ENCODE measurements at places on chromosomes 3 and 15.

GRCh38 chr15:48388910-48389309 lies 57.7 kb downstream of the DUT start:
- no peak for DNase-seq

DNA sequence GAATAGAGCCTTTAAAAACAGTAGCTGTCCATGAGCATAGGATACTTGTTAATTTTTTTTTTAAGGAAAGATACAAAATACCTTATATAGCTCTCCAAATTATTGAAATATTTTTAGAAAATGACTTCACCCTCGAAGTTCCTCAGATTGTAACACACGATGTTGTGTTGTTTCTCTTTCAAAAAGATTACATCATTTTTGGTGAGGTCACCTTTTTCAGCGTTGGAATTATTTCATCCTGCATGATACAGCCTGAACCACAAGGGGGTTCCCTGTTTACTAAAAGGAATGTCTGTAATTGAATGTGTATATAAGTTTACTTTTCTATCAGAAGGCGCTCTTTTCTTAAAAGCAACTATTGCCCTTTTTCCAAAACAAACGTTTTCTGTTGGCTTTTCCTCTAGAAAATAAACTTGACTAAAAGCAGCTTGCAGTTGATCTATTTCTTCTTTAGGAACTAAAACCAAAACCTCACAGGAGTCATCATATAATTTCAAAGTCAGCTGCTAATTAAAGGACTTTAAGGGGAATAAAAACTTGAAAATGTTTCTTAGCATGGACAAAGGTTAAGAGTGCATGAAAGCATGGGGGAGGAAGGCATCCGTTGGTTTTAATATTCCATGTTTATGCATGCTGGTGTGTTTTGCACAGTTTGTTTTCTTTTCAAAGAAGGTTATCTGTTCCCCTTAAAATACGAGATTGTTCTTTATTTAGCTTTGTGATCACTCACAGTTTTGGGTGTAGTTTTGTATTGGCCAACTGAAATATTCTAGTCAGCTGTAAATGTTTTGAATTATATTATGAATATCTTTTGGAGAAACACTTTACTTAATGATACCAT lies 29.4 kb downstream of the LYSMD4 start:
- peak; percentile 31 for DNase-seq

GRCh38 chr3:164658125-164658524 lies 420.2 kb downstream of the SI start:
- peak; percentile 93 for DNase-seq

- no peak for DNase-seq
Observed at GRCh38 chr3:95310560-95310959, 1247.7 kb downstream of the NSUN3 start.
